Ecto neural progenitor cell (in vitro differentiated cells): ENCODE measurements at places on chromosomes 12 and 14.

GRCh38 chr12:43540470-43540869, 11.5 kb downstream of the ADAMTS20 start:
- no peak for DNase-seq

- no peak for DNase-seq
These were observed 435.8 kb downstream of the NRXN3 start for GRCh38 chr14:78605897-78606500.

DNA sequence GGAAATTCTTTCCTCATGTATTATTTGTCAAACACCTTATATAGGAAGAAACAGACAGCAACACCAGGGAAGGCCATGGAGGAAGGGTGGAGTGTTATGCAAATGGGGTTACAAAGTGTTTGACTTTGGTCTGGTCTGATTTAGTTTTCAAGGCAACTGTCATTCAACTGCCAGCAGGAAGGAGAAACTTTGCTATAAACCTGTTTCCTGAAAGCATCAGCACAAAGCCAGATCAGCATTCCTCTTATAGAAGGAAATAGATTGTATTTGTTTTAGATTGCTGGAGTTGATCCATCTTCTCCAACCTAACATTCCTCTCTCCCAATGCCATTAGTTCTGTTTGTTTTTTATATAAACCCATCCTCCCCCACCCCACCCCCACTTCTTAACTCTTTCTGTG, 65.7 kb downstream of the STAB2 start:
- DNase-seq = no peak

DNA sequence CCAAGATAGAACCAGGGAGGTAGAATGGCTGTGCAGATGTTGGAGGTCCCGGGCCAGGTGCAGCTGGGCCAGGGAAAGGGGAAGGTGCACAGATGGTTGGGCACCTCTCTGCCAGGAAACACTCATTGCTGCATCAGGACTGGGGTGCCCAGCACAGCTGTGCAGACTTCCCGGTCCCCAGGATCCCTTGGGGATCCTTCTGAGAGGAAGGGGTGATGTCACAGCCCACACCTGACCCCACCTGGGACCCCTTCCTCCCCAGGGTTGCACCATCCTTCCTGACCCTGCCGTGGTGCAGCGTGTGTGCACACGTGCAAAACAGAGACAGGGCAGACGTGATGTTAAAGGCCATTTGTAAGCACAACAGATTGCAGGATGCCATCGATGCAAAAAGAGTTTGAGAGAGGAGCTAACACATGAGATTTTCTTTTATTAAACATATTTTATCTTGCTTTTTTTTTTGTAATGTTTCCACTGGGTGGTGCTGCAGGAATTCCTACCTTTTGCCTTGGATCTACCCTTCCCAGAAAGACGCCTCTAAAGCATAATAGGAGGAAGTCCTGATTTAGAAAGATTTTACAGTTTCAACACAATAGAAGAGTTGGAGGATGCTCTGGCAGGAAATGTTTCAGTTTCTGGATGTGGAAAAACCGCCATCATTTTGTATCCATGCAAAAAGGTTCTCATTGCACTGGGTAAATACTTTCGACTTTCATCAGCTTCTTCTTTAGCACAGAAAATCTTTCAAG, 14.8 kb downstream of the ELK3 start:
- no peak for DNase-seq

DNA sequence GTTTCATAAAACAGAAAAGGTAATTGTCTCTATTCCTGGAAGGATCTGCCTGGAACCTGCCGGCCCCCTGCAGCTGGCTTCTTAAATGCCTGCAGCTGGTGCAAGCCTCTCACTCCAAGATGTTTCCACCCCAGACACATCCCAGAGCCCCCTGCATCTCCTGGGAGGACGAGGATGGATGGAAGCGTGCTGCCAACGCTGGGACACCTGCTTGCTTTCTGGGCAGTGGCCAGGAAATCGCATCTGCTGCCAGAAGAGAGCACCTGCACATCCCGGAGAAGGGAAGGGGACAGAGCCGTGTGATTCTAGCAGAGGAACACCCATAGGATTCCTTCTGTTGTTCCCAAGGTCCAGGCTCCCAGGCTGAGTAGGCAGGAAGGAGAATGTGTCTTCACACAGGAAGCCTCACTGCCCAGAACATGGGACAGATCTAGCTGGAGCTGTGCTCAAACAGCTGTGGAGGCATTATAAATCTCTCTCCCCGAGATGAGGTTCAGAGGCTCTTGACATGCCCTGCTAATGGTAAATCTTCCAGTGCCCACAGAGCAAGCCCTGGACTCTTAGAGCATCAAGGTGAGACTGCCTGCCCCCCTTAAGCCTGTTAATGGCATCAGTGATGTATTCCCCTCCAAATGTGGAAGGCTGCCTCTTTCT, 138.8 kb upstream of the MAP1LC3B2 start:
- DNase-seq = no peak

DNA sequence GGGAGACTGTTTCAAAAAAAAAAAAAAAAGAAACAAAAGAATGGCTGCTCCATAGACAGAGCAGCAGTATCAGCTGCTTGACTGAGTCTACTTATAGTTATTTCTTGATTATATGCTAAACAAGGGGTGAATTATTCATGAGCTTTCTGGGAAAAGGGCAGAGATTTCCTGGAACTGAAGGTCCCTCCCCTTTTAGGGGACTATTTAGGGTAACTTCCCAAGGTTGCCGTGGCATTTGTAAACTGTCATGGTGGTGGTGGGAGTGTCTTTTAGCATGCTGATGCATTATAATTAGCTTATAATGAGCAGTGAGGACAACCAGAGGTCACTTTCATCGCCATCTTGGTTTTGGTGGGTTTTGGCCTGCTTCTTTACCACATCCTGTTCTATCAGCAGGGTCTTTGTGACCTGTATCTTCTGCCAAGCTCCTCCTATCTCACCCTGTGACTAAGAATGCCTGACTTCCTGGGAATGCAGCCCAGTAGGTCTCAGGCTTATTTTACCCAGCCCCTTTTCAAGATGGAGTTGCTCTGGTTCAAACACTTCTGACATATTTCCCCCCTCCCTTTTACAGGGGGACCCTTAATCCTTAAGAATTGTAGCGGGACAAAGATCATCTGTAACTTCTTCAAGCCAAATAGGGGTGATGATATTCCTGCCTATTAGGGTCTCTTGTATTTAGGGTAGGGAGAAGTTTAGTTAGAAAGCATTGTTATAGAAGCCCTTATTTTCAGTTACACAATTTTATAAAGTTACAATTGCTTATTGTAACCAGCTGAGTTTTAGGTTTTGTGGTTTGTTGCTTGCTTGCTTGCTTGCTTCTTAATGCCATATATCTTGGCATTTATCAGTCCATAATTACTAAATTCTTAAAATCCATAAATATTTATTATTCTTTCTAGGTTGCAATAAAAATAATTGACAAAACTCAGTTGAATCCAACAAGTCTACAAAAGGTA, 42.5 kb downstream of the MARK3 start:
- DNase-seq = no peak

GRCh38 chr12:115259968-115260747, 576.2 kb upstream of the TBX3 start:
- DNase-seq = no peak

DNA sequence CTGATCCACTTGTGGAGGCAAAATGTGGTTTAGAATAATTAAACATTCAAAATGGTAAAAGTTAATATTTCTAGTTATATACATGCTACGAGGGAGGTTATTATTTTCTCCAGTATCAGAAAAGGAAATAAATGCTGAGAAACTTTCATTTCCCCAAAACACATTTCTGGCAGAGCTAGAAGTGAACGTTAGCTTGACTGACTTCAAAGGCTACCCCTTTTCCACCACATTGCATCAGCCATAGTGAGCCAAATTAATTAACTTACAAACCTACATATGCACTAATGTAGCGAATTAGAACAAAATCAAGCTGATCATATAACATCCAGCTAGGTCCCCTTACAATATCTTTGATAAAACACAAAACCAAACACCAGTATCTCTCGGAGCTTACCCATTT, 49.3 kb upstream of the RERGL start:
- DNase-seq = no peak

- no peak for DNase-seq
These were observed 6.8 kb upstream of the TWF1 start for GRCh38 chr12:43812926-43813325.

DNA sequence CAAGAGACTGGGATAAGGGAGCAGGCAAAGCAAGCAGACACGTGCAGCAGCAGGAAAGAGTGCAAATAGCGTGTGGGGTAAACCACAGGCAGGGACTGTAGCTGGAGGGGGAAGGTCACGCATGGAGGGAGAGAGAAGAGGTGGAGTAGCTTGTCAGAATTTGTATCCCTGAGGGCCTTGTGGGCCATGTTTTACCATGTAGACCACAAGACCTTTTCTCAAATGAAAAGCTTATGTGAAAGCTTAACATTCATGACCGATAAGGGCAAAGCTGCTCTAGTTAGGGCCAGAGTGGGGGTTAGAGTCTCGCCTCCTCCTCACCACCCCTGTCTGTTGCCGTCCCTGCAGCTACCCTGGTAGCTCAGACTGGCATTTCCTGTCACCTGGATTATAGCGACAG, 152.9 kb upstream of the E2F7 start:
- no peak for DNase-seq

- DNase-seq = no peak
These were observed 482.7 kb upstream of the RGS6 start for GRCh38 chr14:71449316-71450055.

DNA sequence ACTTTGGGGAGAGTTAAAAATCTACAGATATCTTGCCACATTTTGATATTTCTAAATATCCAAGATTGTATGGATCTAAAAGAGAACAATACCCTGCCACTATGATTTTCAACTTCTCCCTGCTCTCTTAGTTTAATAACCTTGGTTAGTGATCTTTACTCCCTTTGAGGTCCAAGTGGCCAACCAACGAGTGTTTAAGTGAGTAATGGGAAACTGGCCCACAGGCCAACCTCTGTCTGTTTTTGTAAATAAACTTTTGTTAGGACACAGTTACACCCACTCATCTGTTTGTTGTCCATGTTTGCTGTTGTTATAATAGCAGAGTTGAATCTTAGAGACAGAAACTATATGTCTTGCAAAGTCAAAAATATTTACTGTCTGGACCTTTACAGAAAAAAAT, 30.9 kb upstream of the NKX2-1 start:
- DNase-seq = no peak

- no peak for DNase-seq
These were observed 1047.2 kb downstream of the SLC6A15 start for GRCh38 chr12:83865431-83865830.

GRCh38 chr12:27645671-27646070, 50.6 kb upstream of the REP15 start:
- no peak for DNase-seq

DNA sequence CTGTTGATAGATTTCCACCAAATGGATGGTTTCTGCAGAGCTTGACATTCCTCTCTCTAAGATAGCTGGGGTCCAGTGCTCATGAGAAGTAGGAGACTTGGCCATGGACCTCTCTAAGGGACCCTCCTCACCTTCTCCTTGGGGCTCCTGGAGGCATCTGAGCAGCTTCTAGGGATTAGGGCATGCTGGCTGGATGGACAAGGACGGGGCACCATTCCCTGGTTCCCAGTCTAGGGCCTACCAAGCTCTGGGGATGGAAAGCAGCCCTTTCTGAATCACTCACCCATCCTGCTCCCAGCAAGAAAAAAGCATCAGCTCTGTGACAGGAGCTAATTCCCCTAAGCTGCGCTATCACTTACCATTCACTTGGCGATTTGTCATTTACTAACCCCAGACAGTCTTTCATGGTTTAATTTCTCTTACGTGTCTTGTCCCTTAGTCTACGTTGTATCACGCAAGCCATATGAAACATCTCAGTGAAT, 39.5 kb downstream of the VWF start:
- no peak for DNase-seq

GRCh38 chr12:49109641-49110463, 795 bp downstream of the LMBR1L start:
- peak; percentile 75 for DNase-seq

GRCh38 chr12:18990856-18991255, 138.7 kb upstream of the PLEKHA5 start:
- DNase-seq = no peak

DNA sequence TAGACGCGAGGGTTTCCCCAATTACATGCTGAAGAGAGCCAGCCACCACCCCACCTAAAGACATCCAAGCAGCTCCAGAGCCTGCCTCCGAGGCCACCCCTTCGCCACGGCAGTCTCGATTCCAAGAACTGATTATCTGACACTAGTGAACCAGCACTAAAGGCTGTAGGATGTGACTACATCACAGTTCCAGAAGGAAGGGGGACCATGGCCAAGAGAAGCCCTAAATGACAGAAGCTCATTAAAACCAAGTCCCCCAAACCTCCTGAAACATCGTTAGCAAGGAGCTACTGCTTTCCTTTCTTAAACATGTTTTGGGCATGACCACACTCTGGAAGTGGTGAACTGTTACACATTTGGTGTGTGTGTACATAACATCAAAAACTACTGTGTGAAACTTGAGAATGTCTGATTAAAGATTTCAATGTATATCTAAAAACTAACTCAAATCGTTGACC, 88.2 kb downstream of the DUSP16 start:
- DNase-seq = no peak

DNA sequence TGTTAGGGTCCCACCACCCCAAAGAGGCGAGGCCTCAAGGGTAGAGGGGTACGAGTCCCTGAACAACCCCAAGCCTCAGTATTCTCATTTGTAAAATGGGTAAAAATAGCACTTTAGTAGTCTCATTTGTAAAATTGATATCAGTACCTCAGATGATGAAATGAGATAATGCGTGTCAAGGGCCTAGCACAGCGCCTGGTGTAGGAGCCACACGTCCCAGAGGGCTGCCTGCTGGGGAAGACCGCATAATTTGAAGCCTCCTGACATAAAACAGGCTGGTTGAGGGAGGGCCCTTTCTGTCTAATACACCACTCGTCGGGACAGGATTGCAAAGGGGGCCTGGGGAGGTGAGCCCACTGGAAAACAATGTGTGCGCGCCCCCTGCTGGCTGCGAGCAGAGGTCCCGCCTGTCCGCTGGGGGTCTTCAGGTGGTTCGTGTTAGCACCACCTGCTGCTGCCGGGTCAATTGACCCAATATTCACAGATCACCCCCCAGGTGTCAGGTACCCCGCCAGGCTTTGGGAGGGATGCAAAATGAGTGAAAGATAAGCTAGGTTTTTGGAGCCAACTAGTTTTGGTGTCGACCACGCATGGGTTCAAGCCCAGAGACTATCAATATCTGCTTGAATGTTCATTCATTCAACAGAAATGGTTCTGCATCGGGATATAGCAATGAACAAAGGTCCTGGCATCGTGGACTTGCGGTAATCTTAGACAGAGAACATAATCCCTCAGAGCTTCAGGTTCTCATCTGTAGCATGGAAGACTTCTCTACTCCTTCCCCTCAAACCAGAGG, 24.7 kb upstream of the IRF2BPL start:
- DNase-seq = peak; percentile 89

GRCh38 chr12:50032854-50033581, 7.7 kb upstream of the RACGAP1 start:
- peak; percentile 80 for DNase-seq

- DNase-seq = no peak
These were observed 385.3 kb upstream of the DDHD1 start for GRCh38 chr14:53538316-53538881.

DNA sequence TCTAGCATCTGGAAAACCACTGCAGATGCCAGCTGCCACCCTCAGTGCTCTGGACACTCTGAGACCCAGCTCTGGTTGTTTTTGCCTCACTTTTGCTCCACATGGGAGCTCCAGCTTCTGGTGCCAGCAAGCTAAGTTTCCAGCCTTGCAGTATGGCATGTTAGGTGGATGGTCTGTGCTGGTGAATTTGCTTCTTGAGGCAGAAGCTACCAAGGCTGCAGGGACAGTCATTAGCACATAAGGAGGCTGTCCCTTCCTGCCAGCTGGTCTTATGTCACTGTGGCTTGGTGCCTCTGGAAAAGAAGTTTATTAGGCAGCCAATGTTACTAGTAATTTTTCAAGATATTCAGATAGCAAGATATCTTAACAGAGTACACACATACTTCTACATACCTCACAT, 64.2 kb upstream of the CSRP2 start:
- DNase-seq = no peak
